ENCODE measurements at places on chromosomes 4 and X.

GRCh38 chr4:15756361-15756861 is 21.7 kb upstream of the CD38 start:
- DNase-seq = no peak

- peak; percentile 67 for DNase-seq
These were observed 95.9 kb downstream of the WDFY3 start for GRCh38 chr4:84870398-84871163.

GRCh38 chr4:91373546-91373945 is 930.2 kb upstream of the GRID2 start:
- DNase-seq = no peak

- DNase-seq = peak; percentile 5
These were observed 95.8 kb upstream of the TET2 start for GRCh38 chr4:105050896-105051295.

DNA sequence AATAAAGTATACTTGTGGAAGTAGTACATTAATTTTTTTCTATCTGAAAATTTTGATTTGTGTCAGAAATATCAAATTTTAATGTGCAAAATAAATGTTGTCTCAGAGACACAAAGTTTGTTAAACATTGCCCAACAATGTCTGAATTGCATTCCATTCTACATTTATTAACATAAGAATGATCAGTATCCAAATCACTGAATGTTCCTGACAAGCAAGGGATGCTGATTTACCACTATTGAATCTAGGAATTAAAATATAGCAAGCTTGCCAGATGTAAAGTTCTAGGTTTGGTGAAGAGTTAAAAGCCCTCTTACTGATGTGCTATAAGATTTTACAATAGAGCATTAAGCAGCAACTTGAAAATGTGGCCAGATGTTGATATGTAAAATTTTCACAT is 489.2 kb upstream of the CTSO start:
- peak; percentile 29 for DNase-seq

GRCh38 chrX:6821730-6822129 is 286.8 kb upstream of the VCX3A start:
- no peak for DNase-seq

DNA sequence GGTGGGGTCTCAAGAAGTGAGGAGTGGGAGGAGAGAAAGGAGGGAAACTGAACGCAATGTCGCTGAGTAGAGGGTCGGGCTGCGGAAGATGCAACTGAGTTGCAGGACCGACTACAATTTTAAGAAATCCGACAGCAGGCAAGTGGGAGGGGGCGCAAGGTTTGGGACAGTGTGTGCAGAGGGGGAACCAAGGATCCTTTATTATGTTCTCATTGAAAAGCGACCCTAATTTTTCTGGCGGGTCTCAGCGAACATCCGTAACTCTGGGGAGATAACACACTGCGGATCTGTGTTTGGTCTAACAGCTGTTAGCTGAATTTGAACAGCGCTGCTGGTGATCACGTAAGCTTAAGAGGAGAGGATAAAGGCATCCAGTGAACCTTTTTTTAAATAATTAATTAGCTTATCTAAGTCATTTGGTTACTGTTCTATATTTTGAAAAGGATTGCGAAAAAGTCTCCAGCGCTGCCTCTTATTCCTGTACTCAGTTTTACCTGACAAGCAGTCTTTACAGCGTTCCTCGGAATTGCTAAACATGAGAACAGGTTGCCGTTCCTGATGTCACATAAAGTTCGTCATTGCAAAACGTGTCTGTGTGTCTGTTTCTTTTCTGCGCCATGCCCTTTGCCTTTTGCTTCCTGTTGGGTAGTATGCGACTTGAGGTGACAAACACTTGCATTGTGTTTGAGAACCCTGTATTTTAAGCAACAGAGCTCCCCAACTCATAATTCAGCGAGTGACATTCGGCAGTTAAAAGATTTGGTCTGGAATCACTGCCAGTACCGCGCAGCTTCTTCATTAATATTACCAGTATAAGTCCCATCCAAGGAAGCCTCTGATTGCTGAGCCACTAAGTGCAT is 1.3 kb downstream of the HTR2C start:
- DNase-seq = no peak

DNA sequence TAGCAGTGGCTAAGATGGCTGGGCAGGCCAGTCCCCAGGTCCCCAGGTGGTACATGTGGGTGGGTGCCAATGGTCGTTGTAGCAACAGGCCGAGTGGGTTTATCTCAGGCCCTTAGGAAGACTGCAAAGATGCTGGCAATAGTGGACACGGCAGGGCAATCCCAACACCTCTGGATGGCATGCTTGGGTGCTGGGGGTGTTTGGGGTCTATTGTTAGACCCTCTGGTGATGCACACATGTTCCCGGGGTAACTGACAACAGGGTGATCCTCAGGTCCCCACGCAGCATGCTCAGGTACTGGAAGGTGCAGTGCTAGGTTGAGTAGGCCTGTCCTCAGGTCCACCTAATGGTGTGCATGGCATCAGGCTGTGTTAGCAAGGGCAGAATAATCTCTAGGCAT is 267.5 kb downstream of the ANKRD50 start:
- no peak for DNase-seq

GRCh38 chrX:66625525-66625924 is 13.4 kb downstream of the EDA2R start:
- no peak for DNase-seq

- no peak for DNase-seq
These were observed 890 bp downstream of the RASSF6 start for GRCh38 chr4:73619346-73619745.

DNA sequence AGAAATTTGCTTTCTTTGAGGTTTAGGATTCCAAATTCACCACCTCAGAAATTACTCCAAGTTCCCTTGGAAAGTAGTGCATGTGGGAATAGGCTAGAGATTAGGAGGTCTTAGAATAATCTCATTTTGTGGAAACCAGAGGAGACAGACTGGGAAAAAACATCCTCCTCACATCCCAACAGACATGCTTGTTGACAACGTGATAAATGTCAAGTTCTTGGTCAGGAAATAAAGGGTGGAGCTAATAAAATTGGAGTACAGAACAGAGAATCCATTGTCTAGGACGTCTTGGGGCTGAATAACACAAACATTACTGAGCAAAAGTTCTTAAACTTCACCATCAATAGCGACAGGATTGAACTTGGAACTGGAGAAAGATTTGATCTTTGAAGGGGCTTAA is 233.4 kb downstream of the PABPC4L start:
- DNase-seq = no peak

- DNase-seq = peak; percentile 77
These were observed 269.2 kb downstream of the TRIML1 start for GRCh38 chr4:188408244-188409030.

GRCh38 chr4:90727938-90728337 is 600.7 kb downstream of the CCSER1 start:
- no peak for DNase-seq

GRCh38 chr4:10530137-10530786 is 73.0 kb upstream of the ZNF518B start:
- peak; percentile 14 for DNase-seq

DNA sequence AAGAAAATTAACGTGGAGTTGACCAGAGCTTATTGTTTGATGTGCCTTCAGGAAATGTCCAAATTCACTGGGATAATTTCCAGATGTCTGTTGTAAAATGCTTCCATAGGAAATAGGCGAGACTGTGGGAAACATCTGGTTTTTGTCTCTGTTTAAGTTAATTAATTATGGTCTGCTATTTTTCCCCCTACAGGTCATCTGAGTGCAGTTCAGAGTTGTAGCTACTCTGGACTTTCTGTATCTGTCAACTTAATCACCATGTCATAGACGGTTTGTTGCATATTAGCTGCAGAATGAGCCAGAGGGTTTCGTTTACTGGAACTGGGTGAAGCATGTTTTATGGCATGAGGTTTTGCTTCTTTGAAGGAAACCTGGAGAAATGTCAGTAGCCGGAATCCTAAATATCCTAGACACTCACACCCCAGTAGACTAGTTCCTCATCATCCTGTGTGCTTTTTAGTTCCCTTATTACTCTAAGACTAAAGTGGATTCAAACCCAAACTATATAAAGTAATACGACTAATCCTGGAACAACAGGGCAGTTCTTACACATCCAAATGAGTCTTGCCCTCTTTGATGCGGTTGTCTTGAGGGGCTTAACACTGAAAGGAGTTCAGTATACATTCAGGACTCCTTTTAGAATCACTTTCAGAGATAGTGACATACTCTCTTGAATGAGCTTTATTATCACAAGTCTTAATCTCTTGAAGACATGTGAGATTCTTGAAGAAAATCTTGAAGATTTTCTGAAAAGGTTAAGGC is 62.5 kb downstream of the PPEF1 start:
- DNase-seq = no peak

GRCh38 chrX:111164728-111165127 is 68.7 kb downstream of the PAK3 start:
- peak; percentile 6 for DNase-seq

- no peak for DNase-seq
These were observed 27.6 kb downstream of the SATL1 start for GRCh38 chrX:85215946-85216345.

DNA sequence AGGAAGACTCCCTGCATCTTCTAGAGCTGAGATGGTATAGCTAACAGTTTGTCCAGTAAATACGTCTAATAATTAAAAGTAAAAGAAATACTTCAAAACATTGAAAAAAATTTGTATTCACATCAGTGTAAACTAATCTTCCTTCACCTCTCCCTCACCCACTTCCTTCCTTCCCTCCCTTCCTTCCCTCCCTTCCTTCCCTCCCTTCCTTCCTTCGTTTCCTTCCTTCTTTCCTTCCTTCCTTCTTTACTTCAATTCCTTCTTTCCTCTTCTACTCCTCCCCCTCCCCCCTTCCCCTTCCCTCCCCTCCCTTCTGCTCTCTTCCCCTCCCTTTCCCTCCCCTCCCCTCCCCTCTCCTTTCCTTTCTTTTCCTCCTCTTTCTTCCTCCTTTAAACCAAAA is 103.7 kb downstream of the POU4F2 start:
- no peak for DNase-seq

DNA sequence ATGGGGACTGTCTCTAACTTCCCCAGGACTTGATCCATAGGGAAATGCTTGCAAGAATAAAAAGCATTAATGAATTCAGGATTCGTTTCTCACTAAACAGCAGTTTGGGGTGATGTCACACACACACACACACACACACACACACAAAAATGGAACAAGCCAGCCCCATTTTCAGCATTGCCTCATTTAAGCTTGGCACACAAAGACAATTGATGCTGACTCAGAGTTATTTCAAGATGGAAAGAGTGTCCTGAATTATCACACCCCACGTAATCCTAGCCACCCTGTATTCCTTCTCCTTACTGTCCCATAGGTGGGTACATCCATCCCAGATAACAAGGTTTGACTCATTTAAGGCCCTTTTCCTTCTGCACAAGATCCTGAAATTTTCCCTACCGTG is 345.1 kb upstream of the HS3ST1 start:
- no peak for DNase-seq

- peak; percentile 62 for DNase-seq
These were observed 183.7 kb downstream of the SPATA18 start for GRCh38 chr4:52234561-52235440.

DNA sequence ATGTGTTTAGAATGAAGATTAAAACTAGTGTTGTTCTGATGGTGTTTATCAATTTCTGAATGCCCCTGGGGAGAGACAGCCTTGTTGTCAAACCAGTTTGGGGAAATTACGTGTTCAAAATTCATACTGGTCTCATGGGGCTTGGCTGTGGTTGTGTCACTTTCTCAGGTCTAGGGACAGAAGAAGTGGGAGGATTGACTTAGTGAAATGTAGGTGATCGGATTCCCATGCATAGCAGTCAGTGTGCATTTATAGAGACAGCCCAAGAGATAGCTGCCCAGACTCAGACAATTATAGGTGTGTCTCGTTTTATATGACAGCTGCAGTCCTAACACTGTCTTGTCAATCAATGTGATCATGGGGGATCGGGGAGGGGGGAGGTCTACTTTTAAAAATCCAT is 94.4 kb upstream of the CLCN4 start:
- no peak for DNase-seq

DNA sequence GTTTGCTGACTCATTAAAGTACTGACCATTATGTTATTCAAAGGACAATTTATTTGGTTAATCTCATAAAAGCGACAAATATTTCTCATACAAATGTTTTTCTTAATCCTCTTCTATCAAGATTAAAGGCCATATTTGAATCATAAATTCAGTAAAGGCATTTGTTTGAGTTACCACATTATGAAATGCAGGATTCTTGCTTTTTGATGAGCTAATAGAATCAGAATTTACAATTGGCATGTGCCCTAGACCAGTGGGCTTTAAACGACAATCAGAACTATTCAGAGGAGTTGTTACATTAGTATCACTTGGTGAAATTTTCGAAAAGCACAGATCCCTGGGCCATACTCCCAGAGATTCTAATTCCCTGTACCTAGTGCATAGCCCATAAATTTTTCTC is 55.3 kb downstream of the KLHL4 start:
- DNase-seq = peak; percentile 0

- no peak for DNase-seq
These were observed 175.0 kb downstream of the TENM3 start for GRCh38 chr4:182418054-182418734.

GRCh38 chr4:46844325-46844917 is 64.6 kb downstream of the COX7B2 start:
- peak; percentile 57 for DNase-seq

DNA sequence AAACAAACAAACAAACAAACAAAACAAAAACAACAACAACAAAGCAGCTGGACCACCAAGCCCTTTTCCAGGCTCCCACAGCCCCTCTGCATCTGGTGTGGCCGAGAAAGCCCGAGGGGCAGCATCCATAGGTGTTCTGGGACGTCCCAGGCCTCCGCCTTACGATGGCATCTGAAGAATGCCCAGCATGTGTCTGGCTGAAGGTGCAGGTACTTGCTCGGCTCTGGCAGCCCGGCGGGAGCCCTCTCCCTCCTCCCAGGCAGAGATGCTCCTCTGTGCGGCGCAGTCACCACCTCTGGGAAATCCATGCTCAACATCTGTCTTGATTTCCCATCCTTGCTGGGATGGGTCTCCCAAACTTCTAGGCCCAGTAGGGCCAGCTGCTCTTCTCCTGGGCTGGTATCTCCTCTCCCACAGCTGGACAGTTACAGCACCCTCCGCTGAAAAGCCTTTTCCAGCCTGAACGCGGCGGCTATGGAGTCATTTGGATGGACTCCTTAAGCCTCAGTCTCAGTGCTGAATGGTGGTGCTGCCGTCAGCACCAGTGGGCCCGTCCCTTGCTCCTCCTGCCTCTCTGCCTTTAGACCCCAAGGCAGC is 4.3 kb downstream of the PSAPL1 start:
- DNase-seq = no peak

DNA sequence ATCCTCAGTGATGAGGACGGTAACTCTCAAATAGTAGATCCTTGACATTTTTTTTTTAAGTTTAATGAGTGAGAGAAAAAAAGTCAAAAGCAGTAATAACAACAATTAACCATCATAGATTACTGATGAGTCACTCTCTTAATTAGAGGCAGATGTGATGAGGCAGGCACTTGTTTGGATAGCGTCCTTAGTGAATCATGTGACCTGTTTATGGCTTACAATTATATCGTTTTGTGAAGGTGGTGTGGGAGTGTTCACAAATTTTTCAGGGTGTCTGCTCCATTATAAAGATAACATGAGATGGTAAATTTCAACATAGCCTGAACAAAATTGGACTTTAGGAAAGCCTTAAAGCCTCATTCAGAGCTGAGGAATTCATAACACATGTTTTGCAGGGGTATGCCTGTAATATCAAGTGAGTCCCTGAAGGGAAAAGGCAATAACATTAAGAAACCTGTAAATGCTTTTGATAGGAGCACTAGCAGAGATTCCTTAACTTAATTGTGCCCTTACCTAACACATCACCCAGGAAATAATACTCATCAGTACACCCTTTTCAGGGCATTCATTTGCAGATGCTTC is 51.9 kb upstream of the XIAP start:
- DNase-seq = peak; percentile 48
